ENCODE measurements at places on chromosomes 11 and 22. TPM values are rescaled to one million over a fixed set of nuclear protein-coding genes. Genes with fewer than 3 reads are reported as not detected.

GRCh38 chr11:111236383-111236782 lies 9.1 kb upstream of the POU2AF2 start:
- H3K27ac ChIP-seq: no peak overlapping the region
- H3K4me1 ChIP-seq: no peaks in the 10 kb centered on the region
- no peaks in the 10 kb centered on the region for H3K36me3 ChIP-seq
- no peak for DNase-seq
- H3K27me3 ChIP-seq: peaks cover 16% of the 10 kb centered on the region
- H3K4me3 ChIP-seq: no peak overlapping the region

- peak overlapping the region; percentile 94 for H3K27ac ChIP-seq
- H3K36me3 ChIP-seq: no peaks in the 10 kb centered on the region
Measured at GRCh38 chr11:27718863-27719545, 18.7 kb upstream of the BDNF start.

DNA sequence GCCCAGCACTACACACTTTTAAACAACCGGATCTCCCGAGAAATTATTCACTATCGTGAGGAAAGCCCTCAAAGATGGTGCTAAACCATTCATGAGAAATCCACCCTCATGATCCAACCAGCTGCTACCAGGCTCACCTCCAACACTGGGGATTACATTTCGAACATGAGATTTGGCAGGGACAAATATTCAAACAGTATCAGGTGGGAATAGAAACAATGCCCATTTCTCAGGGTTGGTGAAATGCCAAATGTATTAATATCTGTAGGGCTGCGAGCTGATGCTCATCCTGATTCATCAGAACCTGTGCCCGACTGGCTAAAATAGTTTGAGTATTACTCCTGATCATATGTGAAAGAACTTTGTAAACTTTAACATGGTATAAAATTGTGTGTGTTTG lies 15.8 kb upstream of the PTPRJ start:
- H3K36me3 ChIP-seq: no peaks in the 10 kb centered on the region
- H3K4me3 ChIP-seq: no peak overlapping the region
- H3K27me3 ChIP-seq: no peaks in the 10 kb centered on the region

DNA sequence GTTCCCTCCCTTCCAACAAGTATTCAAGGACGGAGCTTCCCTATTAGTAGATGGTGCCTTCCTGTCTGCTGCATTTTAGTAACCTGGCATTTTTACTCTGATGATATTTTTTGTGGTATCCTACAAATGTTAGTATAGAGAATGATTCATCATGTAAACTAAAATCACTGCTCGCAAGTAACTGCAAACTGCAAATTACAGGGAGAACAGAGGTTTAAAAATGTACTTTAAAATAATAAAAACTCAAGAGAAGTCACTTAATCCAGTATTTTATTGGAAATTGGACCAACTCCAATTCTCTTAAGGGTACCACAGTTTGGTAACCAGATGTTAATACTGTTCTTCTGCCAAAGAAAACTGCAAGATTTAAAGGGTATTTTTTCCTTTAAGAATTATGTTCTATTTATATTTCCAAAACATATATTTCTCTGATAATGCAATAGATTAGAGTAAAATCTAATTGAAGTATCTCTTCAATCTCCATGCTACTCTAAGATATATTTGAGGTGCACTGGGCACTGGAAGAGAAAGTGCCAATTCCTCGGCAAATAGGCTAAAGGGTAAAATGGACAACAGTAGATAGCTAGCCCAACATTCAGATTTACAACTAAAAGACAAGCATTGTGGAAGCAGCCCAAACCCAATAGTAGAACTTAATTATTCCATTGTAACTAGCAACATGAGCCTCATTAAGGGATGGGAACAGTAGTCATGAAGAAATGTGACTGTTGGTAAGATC lies 298.0 kb downstream of the TTC28 start:
- H3K4me1 ChIP-seq: no peaks in the 10 kb centered on the region
- H3K27me3 ChIP-seq: no peaks in the 10 kb centered on the region
- H3K4me3 ChIP-seq: no peak overlapping the region
- DNase-seq: no peak

- no peak for DNase-seq
- H3K4me1 ChIP-seq: peaks cover 9% of the 10 kb centered on the region
- no peaks in the 10 kb centered on the region for H3K27me3 ChIP-seq
- no peaks in the 10 kb centered on the region for H3K36me3 ChIP-seq
Measured at GRCh38 chr11:78398715-78399114, 18.9 kb downstream of the GAB2 start.

- H3K4me1 ChIP-seq: no peaks in the 10 kb centered on the region
- DNase-seq: no peak
- no peak overlapping the region for H3K27ac ChIP-seq
- H3K36me3 ChIP-seq: no peaks in the 10 kb centered on the region
Measured at GRCh38 chr11:38402063-38402462, 1804.0 kb upstream of the RAG2 start.

DNA sequence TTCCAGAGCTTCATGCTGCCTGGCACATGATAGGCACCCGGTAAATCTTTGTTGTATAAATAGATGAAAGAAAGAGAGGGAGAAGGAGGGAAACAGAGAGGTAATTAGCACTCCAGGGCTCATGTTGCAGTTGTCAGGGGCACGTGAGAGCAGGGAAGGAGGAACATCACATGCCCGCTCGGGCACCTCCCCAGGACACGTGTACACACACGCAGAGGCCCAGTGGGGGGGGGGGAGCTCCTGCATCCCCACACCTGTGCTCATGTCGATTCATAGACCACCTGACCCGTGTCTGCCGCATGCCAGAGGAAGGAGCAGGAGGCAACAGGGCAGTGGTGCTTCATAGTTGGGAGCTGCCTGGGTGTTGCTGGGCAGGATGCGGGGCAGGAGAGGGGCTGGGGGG lies 37.1 kb upstream of the NNMT start:
- peak overlapping the region; percentile 4 for H3K4me3 ChIP-seq
- peaks cover 39% of the 10 kb centered on the region for H3K4me1 ChIP-seq
- H3K27me3 ChIP-seq: no peaks in the 10 kb centered on the region
- DNase-seq: no peak
- no peaks in the 10 kb centered on the region for H3K36me3 ChIP-seq
- H3K27ac ChIP-seq: peak overlapping the region; percentile 63

GRCh38 chr11:67289651-67290479 lies 762 bp downstream of the ANKRD13D start:
- H3K27me3 ChIP-seq: no peaks in the 10 kb centered on the region
- peak overlapping the region; percentile 93 for H3K27ac ChIP-seq
- DNase-seq: no peak
- peak overlapping the region; percentile 90 for H3K4me3 ChIP-seq
- H3K36me3 ChIP-seq: peaks cover 14% of the 10 kb centered on the region
- peaks cover 12% of the 10 kb centered on the region for H3K4me1 ChIP-seq

DNA sequence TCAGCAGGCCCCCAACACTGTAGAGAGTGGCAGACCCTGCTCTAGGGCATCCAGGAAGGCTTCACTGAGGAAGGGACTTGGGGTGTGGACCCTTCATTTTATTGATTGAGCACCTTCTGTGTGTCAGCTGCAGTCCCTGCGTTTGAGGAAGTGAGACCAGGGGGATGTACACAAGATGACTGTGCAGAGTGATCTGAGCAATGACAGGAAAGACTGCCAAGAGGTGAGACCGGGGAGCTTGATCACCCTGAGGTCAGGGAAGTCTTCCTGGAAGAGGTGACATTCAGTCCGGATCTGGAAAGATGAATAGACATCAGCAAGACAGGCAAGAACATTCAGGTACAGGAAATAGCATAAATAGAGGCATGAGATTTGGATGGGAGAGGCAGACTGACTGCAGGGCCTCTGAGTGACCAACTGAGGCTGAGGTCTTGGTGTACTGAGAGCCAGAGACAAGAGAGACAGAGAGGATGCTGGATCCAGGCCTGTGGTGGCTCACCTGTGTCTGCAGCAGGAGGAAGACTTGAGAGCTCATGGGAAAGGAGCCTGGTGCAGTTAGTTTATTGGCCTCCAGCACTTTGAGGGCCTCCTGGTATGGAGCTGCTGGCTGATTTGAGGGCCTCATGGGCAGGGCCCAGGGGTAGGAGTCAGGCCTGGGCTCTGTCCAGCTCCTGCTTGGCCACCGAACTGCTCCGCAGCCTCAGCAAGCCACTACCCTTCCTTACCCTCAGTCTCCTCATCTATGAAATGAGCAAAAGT lies 5.2 kb downstream of the DGAT2 start:
- no peaks in the 10 kb centered on the region for H3K36me3 ChIP-seq
- H3K4me3 ChIP-seq: no peak overlapping the region
- no peaks in the 10 kb centered on the region for H3K4me1 ChIP-seq
- H3K27ac ChIP-seq: peak overlapping the region; percentile 1
- H3K27me3 ChIP-seq: peaks cover 52% of the 10 kb centered on the region

DNA sequence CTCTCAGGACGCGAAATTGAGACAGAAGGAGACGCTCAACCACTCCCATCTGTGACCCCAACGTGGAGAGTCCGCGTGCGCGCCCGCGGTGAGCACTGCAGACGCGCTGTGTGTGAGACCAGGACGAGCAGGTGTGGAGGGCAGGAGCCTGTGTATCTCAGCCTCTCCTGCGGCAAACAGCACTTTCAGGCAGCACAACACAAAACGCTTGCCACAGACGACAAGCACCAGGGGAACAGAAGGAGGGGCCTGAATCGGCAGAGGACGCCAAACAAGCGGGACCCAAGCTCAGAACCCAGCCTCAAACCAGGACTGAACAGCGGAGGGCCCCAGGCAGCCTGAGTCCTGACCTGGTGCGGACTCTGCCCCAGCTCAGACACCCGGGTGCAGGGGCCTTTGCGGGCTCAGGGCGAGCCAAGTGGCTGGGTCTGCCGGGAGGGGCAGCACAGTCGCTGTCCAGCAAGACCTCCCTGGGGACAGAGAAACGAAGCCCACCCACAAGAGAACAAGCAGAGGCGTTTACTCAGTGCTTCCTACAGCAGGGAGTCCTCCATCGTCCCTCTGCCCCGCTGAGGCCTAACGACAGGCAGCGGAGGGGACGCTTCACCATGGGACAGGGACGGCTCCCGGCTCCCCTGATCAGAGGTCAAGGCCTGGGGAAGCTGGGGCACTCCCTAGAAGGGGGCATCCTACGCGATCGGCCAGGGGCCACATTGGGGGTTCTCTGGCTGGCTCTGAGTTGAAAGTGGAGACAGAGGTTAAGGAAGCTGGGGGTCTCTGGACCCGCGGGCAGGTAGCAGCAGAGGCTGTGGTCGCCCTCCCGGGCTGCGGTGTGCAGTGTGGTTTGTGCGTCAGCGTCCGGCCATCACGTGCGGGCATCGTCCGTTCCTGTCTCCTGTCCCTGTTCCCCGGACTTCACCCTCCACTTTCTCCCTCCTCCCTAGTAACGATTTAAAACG lies 560.8 kb downstream of the BRD1 start:
- H3K27me3 ChIP-seq: peaks cover 40% of the 10 kb centered on the region
- no peak for DNase-seq
- no peak overlapping the region for H3K4me3 ChIP-seq
- no peaks in the 10 kb centered on the region for H3K36me3 ChIP-seq
- H3K4me1 ChIP-seq: peaks cover 4% of the 10 kb centered on the region

DNA sequence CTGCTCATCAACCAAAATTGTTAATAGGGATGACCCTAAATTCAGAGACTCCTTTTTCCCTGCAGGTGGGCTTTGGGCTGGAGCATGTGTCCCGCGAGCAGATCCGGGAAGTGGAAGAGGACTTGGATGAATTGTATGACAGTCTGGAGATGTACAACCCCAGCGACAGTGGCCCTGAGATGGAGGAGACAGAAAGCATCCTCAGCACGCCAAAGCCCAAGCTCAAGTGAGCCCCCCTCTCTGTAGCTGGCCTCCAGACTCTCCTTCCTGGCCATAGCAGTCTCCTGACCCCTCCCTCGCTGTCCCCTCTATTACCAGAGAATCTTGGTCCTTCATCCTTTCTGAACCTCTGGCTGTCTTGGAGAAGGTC lies 47.9 kb upstream of the RAB1B start:
- no peaks in the 10 kb centered on the region for H3K27me3 ChIP-seq
- H3K27ac ChIP-seq: no peak overlapping the region
- DNase-seq: no peak
- H3K4me1 ChIP-seq: peaks cover 4% of the 10 kb centered on the region

- no peaks in the 10 kb centered on the region for H3K4me1 ChIP-seq
- H3K4me3 ChIP-seq: no peak overlapping the region
- DNase-seq: no peak
- no peaks in the 10 kb centered on the region for H3K36me3 ChIP-seq
- H3K27me3 ChIP-seq: peaks cover 11% of the 10 kb centered on the region
- no peak overlapping the region for H3K27ac ChIP-seq
Measured at GRCh38 chr22:32020117-32020516, 22.9 kb upstream of the SLC5A1 start.

GRCh38 chr11:5004424-5005274 lies 10.0 kb downstream of the OR51L1 start:
- H3K4me3 ChIP-seq: no peak overlapping the region
- peak; percentile 36 for DNase-seq
- H3K27me3 ChIP-seq: peaks cover 19% of the 10 kb centered on the region
- no peaks in the 10 kb centered on the region for H3K4me1 ChIP-seq

DNA sequence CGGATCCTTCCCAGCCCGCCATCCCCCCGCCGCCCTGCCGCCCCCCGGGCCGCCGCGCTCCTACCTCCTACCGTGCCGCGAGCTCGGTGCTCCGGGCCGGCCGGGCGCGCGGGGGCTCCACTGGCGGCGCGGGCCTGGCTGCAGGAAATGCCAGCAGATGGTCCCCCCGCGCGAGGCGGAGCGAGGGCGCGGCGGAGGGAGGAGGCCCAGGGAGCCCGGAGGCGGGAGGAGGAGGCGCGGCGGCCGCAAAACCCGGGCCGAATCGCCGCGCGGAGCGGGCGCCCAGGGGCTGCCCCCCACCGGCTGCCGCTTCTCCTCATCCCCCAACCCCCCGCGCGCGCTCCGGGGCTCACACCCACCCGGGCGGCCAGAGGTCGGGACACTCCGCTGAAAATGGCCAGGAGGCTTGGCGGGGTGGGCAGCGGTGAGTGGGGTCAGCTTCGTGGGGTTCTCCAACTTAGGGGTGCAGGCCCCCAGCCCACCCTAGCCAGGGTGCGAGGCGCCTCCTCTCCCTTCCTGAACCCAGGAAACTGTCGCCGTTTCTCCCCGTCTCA lies at the start of gene OSBPL5:
TSS of gene OSBPL5 (minus strand) at position 159 of the 554 bp plus-strand sequence. CDS start 36,162 bp downstream, outside the sequence.
- no peak within 1 kb of the TSS for H3K27ac ChIP-seq
- peak; percentile 55 for DNase-seq
- peak within 1 kb of the TSS; percentile 72 for H3K4me3 ChIP-seq
- no peaks in the 10 kb centered on the region for H3K36me3 ChIP-seq
- H3K27me3 ChIP-seq: peaks cover 82% of the 10 kb centered on the region

The WT1 gene
- not detected for total RNA-seq

The ENTHD1 gene
- total RNA-seq: not detected

The KCNJ1 gene
- not detected for total RNA-seq

The C1QTNF4 gene
- total RNA-seq: 4.0 TPM

The GDPD4 gene
- total RNA-seq: not detected

The PKP3 gene
- 56.9 TPM for total RNA-seq

The MGAT3 gene
- total RNA-seq: 28.8 TPM

The CRYAB gene
- total RNA-seq: not detected

The SYNGR1 gene
- total RNA-seq: 38.0 TPM
